ENCODE measurements at places on chromosomes 12 and 14.

DNA sequence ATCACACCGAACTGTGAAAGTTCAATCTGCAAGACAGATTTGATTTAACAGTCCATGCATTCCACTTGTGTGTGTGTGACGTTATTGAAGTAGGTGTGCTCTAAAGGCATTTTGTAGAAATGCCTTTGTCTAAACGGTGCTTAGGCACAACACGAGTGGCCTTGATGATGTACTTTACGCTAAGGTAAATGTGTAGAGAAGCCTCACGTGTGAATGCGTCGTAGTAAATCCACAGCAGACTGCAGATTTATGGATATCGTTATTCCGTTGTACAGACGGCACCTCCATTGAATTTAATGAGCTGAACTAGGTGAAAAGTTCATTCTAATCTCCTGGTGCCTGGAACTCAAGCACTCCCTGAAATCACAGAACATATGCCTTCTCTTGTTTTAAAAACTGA, 202.8 kb upstream of the STXBP6 start:
- no peak for DNase-seq

DNA sequence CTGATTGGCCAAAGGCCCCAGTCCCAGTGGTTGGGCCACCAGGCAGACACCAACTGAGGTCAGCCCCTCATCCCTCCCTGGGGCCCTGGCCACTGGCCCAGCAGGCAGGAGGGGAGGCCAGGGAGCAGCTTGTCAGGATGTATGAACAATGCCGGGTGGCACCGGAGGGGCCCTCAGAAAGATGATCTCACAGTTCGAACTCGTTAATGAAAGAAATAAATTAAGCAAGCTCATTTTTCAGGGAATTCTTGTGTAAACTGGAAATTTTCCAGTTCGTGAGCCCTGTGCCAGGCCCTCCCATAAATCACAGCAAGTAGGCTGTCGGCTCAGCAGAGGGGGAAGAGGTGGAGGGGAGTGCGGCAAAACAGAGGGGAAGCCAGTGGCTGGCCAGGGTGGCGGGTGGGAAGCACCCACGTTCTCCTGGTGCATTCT, 177.0 kb upstream of the VASH1 start:
- no peak for DNase-seq

DNA sequence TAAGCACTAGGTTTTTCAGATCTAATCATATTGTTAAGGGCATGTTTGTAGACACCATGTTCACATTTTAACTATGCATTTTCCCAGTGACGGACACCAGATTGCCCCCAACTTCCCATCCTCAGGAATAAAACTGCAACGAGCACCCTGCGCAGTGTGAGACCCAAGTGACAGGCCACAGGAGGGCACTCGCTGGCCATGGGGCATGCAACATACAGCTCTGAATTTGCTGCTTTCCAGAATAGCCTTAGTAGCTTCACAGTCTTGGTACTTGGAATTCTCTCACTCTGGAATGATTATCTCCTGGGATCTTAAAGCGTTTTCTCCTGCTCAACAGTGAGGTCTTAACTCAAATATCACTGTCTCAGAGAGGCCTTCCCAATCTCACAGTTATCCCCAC, 972 bp upstream of the DDX47 start:
- no peak for DNase-seq

DNA sequence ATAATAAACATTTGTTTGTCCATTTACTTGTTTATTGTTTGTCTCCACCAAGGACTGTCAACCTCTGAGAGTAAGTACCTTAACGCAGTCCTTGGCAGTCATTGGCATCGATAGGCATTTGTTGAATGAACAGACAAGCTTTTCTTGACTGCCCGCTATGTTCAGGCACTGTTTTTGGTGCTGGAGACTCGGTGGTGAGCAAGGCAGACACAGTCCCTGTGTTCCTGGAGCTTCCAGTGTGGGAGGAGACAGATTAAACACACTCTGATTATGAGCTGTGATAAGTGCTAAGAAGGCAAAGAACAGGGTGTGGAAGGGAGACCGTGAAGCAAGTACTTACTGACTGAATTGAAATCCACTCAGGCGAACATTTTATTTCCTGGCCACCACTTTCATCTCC, 1.2 kb downstream of the ATP6V0A2 start:
- no peak for DNase-seq

DNA sequence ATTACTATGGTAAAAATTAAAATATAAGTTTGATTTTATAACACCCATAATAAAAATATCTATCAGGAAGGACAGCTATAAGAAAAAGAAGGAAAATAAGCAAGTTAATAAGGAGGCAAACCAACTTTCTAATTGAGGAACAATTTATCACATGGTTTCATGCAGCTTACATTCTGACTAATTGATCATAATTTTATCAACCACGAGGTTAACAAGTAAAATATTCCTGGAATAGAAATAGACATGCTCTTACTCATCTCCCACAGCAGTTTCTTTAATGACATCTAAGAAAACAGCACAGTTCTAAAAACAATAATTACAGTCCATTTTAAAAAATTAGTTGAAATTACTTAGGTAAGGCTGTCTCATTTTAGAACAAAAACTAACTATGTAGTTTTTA, 130.8 kb upstream of the KRR1 start:
- DNase-seq, result no peak

GRCh38 chr14:103109535-103110441, 13.5 kb upstream of the TNFAIP2 start:
- no peak for DNase-seq

- no peak for DNase-seq
Measured at GRCh38 chr12:104737791-104738301, 220.2 kb downstream of the SLC41A2 start.

GRCh38 chr12:68454892-68455291, 122.7 kb upstream of the MDM1 start:
- no peak for DNase-seq

DNA sequence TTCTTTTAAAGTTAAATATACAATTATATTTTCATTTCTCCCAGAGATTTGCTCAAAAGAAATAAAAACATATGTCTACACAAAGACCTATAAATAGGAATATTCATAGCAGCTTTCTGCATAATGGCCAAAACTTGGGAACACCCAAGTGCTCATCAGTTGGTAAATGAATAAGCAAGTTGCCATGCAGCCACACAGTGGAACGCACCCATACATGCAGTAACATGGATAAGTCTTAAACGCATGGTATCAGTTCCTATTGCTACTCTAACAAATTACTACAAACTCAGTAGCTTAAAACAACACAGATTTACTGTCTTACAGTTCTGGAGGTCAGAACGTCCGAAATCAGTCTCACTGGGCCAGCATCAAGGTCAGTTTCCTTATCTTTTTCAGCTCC, 78.5 kb downstream of the DPF3 start:
- DNase-seq, result no peak
